ENCODE measurements at places on chromosomes 1 and 21. TPM values are rescaled to one million over a fixed set of nuclear protein-coding genes. Genes with fewer than 3 reads are reported as not detected.
A peak's percentile ranks its signal among the peaks of the same experiment; 100 is the strongest.

The ELAPOR1 gene
- total RNA-seq = 0.41 TPM

The PROX1 gene
- 6.4 TPM for total RNA-seq

The LENEP gene
- not detected for total RNA-seq

The SELE gene
- not detected for total RNA-seq

The CD5L gene
- total RNA-seq = not detected

DNA sequence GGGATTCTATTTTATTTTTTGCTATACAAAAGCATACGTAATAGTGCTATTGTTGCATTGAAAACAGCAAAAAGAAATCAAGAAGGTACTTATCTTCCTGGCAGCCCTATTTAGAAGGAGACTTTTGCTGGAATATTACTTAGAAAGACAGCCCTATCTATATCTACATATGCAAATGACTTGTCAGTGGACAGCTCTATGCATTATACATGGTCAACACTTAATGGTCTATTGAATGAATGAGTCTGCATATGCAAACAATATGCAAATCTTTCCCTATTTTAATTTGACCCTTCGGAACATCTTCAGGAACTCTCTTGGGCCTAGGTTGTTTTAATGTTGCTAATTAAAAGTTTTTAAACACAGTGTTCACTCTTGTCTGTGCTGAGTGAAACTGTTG lies 110.8 kb downstream of the PLXNA2 start:
- no peak for DNase-seq
- peaks cover 24% of the 10 kb centered on the region for H3K4me1 ChIP-seq
- H3K4me3 ChIP-seq = no peak overlapping the region
- no peak overlapping the region for H3K27ac ChIP-seq
- no peaks in the 10 kb centered on the region for H3K36me3 ChIP-seq

GRCh38 chr1:11653101-11653860 lies 948 bp downstream of the FBXO2 start:
- H3K27me3 ChIP-seq = peaks cover 26% of the 10 kb centered on the region
- peak overlapping the region; percentile 62 for H3K27ac ChIP-seq
- H3K4me1 ChIP-seq = no peaks in the 10 kb centered on the region
- peaks cover 11% of the 10 kb centered on the region for H3K36me3 ChIP-seq
- DNase-seq = no peak

DNA sequence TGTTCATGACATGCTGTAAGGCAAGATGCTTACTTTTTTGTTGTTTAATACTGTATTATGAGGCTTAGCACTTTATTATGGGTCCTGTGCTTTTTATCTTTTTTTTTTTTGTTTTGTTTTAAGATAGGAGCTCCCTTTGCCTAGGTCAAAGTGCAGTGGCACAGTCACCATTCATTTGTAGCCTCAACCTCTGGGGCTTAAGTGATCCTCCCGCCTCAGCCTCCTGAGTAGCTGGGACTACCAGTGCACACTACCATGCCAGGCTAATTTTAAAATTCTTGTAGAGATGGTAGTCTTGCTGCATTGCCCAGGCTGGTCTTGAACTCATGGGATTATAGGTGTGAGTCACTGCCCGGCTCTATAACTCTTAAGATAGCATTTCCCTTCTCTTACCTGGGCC lies 4.6 kb downstream of the UBAP2L start:
- H3K4me1 ChIP-seq = peaks cover 37% of the 10 kb centered on the region
- no peaks in the 10 kb centered on the region for H3K27me3 ChIP-seq
- H3K27ac ChIP-seq = no peak overlapping the region
- peaks cover 58% of the 10 kb centered on the region for H3K36me3 ChIP-seq

- H3K27ac ChIP-seq = no peak overlapping the region
- DNase-seq = no peak
- peaks cover 25% of the 10 kb centered on the region for H3K27me3 ChIP-seq
- no peaks in the 10 kb centered on the region for H3K36me3 ChIP-seq
Measured at GRCh38 chr21:38709876-38710275, 95.9 kb upstream of the ETS2 start.

Measured in sigmoid colon (tissue), 7 donors.